Calu3 (cell line): ENCODE measurements at places on chromosomes 5 and 9. TPM values are rescaled to one million over a fixed set of nuclear protein-coding genes. Genes with fewer than 3 reads are reported as not detected.

- no peak for DNase-seq
These were observed 336.7 kb upstream of the CLINT1 start for GRCh38 chr5:158195416-158196210.

DNA sequence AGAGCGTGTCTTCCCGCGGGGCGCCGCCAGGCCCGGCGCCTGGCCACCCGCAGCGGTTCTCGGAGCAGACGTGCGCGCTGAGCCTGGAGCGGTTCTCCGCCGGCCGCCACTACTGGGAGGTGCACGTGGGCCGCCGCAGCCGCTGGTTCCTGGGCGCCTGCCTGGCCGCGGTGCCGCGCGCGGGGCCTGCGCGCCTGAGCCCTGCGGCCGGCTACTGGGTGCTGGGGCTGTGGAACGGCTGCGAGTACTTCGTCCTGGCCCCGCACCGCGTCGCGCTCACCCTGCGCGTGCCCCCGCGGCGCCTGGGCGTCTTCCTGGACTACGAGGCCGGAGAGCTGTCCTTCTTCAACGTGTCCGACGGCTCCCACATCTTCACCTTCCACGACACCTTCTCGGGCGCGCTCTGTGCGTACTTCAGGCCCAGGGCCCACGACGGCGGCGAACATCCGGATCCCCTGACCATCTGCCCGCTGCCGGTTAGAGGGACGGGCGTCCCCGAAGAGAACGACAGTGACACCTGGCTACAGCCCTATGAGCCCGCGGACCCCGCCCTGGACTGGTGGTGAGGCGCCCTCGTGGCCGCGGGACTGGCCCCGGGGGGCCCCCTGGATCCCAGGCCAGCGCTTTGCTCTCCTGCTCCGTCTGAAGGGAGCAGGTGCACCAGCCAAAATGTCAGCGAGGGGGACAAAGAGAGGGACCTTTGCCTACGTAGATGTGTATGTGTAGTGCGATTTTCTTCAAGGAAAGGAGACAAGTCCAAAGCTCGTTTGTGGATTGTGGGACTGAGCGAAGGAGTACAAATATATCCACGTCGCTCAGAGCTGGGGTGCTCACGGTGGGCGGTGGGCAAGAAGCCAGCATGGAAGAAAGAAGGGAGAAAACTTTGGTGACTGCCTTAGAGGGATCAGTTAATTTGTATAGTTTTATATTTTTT, 19.5 kb downstream of the BTNL9 start:
- no peak for DNase-seq

- DNase-seq = no peak
These were observed 242.4 kb downstream of the EFNA5 start for GRCh38 chr5:107428303-107428813.

DNA sequence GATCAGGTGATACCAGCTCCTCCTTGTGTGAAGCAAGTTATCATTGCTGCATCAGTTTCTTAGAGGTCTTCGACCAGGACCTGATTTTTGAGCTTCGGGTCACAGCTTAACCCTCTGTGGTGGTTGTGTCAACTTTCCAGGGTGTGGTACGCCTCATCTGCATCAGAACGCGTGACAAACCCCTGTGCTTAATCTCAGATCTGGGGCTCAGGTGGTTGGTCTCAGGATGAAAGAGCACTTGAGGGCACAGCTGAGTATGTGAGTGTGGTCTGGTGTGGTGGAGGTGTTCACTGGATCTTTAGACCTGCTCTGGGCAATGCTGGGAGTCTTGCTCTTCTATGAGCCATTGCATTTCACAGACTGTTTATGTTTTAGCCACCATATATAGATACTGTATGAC, 64.1 kb downstream of the OSTF1 start:
- no peak for DNase-seq

LCN9 gene
- total RNA-seq = not detected in 2 replicates
